ENCODE measurements at places on chromosomes 2 and 18. TPM values are rescaled to one million over a fixed set of nuclear protein-coding genes. Genes with fewer than 3 reads are reported as not detected.

DNA sequence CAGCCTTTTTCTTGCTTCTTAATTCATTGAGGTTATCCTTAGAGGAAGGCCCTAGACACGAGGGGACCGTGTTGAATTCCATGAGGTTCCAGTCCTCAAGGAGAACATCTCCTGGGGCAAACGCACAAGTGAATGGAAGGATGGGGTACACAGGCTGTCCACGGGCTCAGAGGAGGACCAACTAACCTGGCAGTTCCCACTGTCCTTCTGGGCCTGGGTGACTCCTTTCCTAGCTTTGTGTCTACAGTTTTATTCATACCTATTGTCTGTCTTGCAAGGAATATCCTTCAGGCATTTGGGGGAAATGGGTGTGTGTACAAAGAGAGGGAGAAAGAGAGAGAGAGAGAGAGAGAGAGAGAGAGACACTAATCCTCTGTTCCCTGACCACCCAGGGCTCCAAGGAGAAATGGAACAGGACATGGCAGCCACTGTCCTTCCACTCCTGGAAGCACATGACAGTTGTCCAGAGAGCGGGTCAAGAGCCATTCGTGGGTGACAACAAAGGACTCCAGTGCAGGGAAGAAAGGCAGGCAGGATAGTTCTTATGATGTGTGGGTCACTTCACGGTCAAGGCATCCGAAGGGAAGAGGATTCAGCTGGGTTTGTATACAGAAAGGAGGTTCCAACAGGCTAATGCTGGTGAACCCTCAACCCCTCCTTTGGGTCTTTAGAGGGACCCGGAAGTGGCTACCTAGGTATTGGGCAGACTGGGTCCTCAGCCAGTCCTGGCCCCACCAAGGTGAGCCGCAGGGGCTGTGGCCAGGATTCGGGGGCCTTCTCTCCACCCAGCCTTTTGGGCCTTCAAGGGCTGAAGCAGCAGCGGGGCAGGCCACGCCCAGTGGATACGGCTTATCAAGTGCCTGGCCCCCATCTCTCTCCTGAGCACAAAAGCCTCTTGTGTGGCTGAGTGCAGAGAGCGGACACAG, 150.6 kb downstream of the MYCN start:
- DNase-seq, result no peak

GRCh38 chr2:149000158-149000938, 38.2 kb upstream of the LYPD6B start:
- no peak for DNase-seq

- no peak for DNase-seq
Measured at GRCh38 chr2:241935774-241936173, 66.2 kb downstream of the RTP5 start.

DNA sequence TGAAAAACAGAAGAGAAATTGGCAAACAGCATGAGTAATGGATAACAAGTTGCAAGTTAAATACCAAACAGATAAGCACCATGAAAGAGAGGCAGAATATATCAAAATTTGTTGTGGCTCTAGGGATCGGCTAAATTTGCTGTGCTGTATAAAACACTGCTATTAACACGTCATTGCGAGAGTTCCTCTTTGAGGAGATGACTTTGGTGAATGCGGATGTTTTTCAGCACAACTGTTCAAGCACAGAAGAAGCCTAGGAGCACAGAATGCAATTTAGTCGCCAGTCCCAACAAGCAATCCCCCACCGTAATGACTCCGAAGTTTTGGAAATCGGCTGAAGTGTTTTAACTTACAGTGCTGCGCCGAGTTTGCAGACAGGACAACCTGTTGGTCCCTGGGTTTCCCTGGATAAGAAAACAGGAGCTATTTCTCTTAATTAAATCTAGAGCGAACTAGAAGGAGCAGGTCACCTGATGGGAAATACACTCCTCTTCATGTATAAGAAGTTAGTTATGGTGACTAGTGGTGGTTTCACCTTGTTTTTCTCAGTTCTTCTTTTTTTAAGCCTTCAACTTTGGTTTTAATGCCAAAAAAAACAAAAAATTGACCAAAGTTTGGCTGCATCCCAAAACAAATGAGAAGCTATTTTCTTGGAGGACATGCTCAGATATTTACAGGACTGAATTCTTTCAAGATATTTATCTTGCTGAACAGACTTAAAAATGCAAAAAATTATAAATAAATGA, 454.1 kb upstream of the SALL3 start:
- DNase-seq, result no peak

GRCh38 chr2:60553495-60554073, at the start of gene BCL11A:
Gene BCL11A, minus strand, starts transcription at chr2:60553654. Its CDS starts 384 bp downstream, at chr2:60553270.
- DNase-seq, result peak; percentile 48

GRCh38 chr2:14550658-14551057, 81.9 kb upstream of the LRATD1 start:
- no peak for DNase-seq

- peak; percentile 60 for DNase-seq
Measured at GRCh38 chr2:237486819-237487448, at the start of gene MLPH. Gene MLPH, plus strand, starts transcription at chr2:237487251. Its CDS starts 6,176 bp downstream, at chr2:237493427.

The GPAT2 gene
- total RNA-seq, result not detected

- DNase-seq, result no peak
Measured at GRCh38 chr2:9335322-9335832, 88.0 kb downstream of the ITGB1BP1 start.

The TUBB8B gene
- total RNA-seq, result not detected

GRCh38 chr18:53191634-53192033, 851.6 kb downstream of the DCC start:
- no peak for DNase-seq

DNA sequence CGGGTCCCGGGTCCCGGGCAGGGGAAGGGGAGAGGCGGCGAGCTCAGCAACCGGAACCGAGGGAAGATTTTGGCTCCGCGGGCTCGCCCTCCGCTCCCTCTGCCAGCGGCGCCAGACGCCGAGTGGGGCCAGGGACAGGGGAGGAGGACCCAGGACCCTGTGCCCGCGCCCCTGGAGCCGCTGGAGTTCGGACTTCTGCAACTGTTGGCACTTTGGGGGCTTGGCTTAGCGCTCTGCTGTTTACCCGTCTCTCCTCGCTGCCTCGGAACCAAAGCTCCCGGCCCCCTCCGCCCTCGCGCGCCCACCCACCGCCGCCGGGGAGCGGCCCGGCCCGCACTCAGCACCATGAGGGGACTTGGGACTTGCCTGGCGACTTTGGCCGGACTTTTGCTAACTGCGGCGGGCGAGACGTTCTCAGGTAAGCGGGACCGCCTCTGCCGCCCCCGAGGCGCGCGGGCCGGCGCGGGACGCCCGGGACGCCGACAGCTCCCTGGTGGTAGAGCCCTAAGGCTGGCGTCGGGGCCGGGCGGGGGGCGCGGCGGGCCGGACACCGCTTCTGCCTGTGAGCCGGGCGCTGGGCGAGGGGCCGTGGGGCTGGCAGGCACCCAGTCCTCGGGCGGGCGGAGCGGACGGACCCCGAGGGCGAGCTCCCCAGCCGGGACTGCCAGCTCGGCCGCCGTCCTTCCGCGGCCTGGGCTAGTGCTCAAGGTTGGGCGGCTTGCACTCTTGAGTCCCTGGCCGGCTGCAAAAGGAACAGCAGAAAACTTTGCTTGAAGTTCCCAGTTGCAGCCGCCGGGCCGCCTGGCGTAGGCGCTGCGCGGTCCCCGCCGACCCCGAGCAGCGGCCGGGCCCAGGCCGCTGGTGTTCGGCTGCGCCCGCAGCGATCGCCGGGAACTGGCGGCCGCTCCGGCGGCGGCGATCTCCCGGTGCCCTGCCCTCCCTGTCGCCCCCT, 634 bp downstream of the PTPRM start:
- peak; percentile 69 for DNase-seq

- DNase-seq, result no peak
Measured at GRCh38 chr2:53903011-53903410, 43.2 kb upstream of the GPR75 start.

DNA sequence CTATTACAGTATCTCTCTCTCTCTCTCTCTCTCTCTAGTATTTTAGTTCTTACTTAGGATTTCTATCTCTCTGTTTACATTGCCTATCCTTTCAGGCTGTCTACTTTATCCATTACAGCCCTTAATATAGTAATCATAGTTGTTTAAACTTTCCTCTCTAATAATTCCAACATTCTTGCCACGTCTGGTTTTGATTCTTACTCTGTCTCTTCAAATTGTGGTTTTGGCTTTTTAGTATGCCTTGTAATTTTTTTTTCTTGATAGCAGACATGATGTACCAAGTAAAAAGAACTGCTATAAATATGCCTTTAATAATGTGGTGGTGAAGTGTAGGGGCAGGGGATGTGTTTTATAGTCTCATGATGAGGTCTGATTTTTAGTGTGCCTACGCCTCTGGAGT, 1809.5 kb upstream of the CELF4 start:
- DNase-seq, result no peak

DNA sequence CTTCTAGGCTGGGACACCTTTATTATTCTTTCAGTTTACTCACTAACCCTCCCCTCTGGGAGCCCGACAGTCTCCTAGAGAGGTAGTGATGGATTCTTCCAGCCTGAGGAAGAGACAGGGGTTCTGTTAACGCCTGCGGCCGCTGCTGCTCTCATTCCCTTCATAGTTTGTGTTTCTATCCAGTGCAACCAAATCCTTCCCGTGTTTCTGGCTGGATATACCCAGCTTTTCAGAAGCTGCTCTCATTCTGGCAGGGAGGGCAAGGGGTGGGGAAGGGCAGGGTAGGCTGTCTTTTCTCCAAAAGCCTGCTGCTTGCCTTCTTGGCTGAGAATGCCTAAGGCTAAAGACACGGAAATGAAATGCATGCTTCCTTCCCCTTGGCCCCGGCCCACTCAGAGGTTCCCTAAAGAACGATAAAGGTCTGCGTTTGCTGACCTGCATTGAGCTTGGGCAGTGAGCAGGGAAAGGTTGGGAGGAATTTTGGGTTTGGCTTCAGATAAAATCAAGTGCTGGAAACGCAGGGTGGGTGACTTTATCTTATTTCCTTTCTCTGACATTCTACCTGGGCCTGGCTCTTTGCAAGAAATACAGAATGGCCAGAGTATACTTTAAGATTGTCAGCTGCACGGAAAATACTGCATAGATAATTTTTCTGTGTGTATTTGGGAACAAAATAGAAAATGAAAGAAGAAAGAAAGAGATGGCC, 390.9 kb downstream of the NBAS start:
- DNase-seq, result peak; percentile 39

DNA sequence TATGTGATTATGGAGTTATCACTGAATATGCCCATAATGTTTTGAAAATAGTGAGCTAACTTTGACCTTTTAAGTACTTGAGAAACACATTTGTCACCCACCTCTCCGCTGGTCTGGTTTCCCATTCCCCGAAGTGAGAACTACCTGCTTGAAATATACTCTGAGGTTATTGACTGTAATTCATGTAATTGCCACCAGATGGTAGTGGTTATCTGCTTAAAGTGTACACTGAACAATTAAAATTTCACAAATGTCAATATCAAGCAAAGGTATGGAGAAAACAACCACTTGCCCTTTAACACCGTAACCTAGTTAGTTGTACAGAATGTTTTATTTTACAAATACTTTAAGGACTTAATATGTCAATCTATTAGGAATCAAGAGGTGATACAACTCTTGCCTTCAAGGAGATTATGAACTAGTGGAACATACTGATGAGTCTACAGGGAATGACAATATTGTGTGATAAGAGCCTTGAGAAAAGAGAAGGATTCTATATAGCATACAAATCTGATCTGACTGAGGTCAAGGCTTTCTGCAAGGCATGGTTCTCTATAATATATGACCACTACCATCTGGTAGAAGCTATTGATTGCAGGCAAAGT, 316.8 kb upstream of the KCNH7 start:
- peak; percentile 51 for DNase-seq

GRCh38 chr2:156897548-156897947, 360.0 kb upstream of the GALNT5 start:
- DNase-seq, result no peak

DNA sequence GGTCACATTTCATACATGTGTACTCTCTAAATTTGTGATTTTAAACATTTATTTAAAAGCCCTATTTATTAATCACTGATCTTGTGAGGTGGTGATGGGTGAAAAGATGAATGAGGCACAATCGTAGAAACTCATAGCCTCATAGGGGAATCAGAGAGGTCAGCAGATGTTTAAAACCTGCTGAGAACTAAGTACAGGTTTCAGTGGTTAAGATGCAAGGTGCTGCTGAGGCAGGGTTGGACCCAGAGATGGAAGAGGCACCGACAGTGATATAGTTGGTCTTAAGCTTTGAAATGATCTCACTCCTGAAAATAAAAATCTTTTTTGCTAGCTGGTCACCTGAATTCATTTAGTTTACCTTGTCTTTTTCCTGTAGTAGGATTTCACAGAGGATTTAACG, 49.6 kb downstream of the LINC00305 start:
- no peak for DNase-seq

DNA sequence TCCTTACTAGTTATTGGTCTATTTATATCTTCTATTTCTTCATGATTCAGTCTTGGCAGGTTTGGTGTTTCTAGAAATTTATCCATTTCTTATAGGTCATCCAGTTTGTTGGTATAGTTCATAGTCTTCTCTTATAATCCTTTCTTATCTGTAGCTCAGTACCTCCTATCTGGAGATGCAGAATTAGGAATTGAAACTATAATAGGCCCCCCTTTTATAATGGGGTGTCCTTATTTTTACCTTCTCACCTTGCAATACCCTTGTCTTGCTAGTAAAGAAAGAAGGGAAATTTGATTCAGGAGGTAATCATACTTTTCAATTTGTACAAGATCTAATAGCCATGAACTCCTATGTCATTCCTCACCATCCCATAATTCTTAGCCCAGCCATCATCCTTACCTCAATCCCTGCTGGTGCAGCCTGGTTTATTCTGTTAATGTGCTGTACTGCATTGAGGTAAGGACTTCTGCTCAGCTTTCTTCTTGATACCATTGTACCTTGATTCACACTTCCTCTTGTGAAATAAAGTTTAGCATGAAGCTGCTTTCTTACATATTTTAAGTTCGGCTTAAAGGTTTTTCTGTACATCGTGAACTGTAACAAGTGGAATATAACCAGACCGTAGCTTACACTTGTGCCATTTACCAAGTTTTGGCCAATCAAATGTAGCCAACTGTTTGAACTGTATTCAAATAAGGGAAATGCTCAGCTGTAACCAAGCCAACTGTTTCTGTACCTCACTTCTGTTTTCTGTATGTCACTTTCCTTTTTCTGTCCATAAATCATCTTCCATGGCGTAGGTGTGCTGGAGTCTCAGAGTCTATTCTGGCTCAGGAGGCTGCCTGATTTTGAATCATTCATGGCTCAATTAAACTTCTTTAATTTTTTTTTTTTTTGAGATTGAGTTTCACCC, 40.1 kb upstream of the PTH2R start:
- DNase-seq, result no peak

DNA sequence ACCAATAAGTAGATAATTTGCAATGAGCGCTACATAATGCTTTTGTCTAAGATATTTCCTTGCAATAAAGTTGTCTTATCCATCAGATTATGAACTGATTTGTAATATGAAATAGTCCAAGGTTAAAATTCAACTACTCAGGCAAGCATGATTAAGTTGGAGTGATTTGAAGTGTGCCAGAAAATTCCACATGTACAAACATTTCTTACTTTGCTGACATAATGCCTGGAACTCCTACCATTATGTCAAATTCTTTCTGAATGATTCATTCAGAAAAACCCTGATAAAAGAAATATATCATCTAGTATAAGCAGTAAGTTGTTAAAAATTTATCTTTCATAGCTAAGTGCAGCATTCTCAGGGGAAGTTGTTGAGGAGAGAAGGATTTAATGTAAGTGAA, 87.3 kb downstream of the CBLN2 start:
- peak; percentile 9 for DNase-seq

The FBXO15 gene
- total RNA-seq, result 0.91 TPM

The SNTG2 gene
- total RNA-seq, result not detected

The SCTR gene
- not detected for total RNA-seq
